ENCODE measurements at places on chromosomes 6 and 20.

- DNase-seq: no peak
Observed at GRCh38 chr6:6622501-6622900, 34.0 kb downstream of the LY86 start.

GRCh38 chr6:155589190-155589589 lies 133.6 kb upstream of the NOX3 start:
- no peak for DNase-seq

DNA sequence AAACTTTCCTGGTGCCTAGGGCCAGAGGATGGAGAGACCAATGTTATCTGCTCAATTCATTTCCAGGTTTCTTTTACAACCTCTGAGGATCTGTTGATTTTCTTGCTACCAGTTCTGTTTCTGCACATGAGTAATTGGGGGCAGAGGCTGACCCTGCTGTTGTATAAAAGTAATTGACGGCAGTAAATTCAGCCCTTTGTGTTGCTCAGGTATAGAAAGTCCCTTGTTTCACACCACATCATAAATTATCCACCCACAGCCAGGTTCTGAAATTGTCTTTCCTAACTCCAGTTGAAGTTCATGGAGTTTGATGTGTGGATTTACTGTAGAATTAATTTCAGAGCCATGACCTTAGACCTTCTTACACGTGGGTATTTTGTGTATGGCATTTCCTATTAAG lies 107.4 kb upstream of the GRIK2 start:
- no peak for DNase-seq

DNA sequence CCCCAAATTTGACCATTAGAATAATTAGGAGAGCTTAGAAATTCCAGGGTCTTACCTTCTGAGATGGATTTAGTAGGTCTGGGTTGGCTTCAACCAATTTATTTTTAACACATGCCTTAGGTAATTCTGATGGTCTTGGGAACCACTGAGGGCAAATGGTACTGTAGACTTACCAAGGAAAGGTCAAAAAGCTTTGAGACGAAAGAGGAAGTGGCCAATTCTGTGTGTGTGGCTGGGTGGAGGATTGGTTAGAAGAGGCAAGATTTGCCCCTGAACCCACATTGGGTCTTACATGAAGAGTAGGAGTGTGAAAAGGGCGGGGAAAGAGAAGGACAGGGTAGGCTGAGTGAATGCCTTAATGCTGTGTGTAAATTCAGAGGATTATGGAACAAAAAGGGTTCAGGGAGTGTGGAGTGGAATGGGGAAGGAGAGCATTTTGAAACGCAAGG lies 2.7 kb downstream of the ITCH start:
- no peak for DNase-seq

GRCh38 chr6:87315071-87315470 lies 7.3 kb upstream of the SMIM8 start:
- no peak for DNase-seq

- no peak for DNase-seq
Observed at GRCh38 chr20:14030991-14031390, 35.7 kb downstream of the MACROD2 start.

DNA sequence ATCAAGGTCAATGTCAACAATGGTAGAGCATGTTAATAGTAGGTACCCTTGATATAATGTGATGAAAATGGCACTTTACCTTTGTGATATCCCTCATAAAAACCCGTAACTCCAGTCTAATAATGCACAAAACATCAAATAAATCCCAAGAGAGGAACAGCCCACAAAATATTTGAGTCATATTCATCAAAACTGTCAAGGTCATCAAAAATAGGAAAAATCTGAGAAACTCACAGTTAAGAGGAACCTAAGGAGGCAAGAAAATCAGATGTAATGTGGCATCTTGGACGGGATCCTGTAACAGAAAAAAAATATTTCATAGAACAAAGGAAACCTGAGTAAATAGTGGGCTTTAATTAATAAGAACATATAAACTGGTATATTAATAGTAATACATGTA lies 25.5 kb upstream of the OSTM1 start:
- no peak for DNase-seq

DNA sequence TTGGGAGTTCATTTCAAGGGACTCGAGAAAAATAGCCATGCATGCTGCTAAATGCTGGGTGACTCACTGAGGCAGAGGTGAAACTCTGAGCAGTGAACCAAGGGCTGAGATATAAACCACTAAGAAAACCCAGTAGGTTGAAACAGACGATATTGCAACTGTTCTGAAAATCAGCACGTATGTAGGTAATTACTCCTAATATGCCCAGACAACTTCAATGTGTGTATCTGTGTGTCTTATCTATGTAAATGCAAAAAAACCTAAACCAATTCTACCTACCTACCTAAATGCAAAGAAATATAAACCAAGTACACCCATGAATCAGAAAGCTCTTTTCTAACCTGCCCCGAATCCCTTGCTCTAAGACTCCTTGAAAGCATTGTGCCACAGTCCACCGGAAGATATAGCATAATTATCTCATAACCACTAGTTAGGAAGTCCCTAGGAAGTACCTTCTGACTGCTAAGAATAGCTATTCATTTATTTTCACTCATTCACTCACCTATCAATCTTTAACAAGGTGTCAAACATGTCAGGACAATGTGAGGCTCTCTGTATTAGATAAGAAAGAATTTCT lies 458.7 kb upstream of the RUNX2 start:
- DNase-seq: no peak

DNA sequence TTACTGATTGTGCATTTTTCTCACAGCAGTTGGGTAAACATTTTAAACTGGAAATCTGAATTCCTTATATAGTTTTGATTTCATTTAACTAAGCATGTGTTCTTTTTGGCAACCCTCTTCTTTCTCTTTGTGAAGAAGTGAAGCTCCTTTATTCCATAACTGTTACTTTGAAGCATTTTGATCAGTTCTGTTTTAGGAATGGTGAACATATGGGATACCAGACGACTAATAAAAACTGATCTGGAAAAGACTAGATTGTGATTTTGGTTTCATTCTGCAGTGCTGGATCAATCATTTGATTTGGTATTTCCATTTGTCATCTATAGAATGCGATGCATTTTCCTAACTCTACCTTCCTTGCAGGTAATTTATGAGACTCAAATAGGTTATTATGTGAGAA lies 9.8 kb downstream of the AFG1L start:
- no peak for DNase-seq

- no peak for DNase-seq
Observed at GRCh38 chr6:135117413-135117968, 62.9 kb upstream of the HBS1L start.

DNA sequence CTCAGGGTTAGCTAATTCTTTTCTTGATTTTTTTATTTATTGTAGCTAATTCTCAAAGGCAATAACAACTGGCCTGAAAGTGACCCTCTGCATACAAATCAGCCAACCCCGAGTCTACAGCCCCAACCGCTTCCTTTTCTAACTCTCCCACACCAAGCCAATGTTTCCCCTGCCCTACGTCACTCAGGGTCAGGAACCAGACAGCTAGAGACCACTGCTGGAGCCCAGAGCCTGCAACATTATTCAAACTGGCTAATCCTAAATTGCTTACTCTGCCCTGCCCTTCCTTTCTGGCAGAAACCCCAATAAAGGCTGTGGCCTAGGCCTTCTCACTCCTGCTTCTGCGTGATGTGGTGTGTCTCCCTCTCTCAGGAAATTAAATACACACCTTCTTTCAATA lies 320.7 kb downstream of the CBLN4 start:
- DNase-seq: no peak

DNA sequence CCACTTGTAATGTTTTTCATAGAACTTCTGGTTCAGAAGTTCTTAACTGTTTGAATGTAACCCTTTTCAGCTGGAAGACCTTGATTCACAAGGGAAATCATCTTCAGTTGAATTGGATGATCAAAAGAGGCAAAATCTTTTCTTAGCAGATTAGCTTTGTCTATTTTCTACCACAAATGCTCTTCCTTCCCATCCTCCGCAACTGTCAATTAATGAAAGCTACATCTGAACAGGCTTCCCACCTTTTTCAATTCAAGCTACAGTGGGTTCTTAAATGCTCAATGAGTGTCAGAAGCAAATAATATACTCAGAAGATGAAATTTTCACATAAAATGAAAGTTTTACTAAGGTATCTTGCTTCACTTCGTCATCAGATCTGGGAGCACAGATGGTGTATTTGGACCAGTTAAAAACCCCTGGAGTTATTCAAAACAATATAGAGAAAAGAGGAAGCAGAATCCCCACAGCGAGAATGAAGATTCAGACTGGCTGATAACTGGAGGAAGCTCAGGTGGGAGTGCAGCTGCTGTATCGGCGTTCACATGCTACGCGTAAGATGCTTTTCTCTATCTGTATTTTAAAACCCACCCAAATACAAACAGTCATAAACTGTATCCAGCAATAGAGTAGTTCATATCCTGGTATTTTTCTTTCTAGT lies 19.4 kb downstream of the QRSL1 start:
- DNase-seq: no peak

- no peak for DNase-seq
Observed at GRCh38 chr6:18493382-18493891, 106.3 kb downstream of the RNF144B start.

- no peak for DNase-seq
Observed at GRCh38 chr6:126923807-126924206, 194.7 kb upstream of the RSPO3 start.

GRCh38 chr6:169266746-169267591 lies 13.3 kb upstream of the THBS2 start:
- peak; percentile 57 for DNase-seq

DNA sequence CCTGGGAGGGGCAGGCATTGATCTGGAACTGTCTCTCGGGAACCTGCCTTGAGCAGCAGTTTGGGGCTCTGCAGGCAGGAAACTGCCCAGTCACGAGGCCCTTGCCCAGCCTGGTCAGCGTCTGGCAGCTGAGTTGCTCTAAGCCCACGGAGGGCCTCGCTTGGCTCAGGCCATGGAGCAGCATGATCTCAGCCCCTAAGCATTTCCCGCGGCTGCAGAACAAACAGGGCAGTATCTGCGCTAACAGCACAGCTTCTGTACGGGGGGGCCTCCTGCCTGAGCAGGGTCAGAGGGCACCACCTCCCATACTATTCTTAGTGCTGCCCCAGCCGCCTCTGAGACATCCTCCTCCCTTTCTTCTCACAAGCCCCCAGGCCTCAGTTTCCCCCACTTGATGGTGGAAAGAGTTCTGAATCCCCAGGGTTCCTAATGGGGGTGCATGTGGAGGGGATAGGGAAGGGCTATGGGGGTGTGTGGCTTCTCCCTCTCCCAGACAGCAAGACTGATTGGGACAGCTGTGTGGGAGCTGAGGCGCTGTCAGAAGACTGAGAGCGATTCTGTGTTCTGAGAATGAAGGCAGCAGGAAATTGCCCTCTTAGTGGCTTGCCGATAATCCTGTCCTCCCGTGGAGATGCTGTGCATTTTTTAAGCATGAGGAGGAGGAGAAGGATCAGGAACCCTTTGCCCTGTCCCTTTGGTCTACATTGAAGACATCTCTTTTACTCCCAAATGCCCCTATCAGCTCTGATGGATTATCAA lies 46.4 kb downstream of the MOCS1 start:
- peak; percentile 23 for DNase-seq

GRCh38 chr6:87645080-87645479 lies 55.1 kb downstream of the ORC3 start:
- no peak for DNase-seq

- no peak for DNase-seq
Observed at GRCh38 chr20:63884506-63885263, 10.2 kb upstream of the DNAJC5 start.

DNA sequence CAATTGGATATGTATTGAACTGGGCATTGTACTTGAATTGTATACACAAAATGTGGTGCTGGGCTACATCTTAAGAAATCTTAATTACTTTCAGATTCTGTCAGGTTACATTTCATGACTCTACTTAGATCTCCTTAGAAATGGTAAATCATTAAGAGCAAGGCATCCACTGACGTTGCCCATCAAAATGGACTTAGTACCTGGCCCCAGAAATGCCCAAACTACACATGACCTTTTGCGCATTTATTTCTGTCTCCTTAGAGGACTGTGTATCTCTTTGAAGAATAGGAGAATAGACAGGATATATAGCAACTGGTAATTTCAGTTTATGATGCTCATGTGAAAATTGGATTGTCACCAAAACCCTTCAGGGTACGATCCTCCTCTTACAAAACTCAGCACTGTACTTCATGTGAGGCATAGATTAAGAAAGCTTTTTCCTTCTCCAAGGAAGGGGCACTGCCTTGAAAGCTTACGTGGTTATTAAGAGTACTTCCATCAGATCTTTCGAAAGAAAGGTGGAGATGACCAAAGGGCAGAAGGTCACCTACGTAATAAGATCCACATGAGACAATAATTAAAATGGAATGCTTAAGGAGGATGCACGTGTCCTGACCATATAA lies 61.4 kb upstream of the BMP2 start:
- no peak for DNase-seq
